ENCODE measurements at places on chromosomes 5 and 9.

- DNase-seq = no peak
Observed at GRCh38 chr5:133259199-133259997, 207.6 kb downstream of the HSPA4 start.

DNA sequence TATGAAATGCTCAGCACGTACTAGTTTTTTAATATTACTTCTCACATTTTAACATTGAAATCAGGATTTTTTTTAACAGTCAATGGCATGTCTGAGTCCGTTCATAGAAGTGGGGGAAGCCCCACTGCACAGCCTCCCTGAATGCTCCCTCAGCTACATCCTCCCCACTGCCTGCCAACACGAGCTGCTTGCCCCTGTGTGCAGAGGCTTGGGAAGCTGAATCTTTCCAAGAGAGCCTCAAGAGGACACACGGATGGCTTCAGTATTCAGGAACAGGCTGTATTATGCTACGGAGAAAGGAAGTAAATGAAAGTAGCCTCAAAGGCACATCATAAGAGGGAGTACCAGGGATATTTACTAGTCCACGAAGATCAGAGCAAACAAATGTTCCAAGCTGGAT, 248.7 kb downstream of the SPOCK1 start:
- DNase-seq = no peak

DNA sequence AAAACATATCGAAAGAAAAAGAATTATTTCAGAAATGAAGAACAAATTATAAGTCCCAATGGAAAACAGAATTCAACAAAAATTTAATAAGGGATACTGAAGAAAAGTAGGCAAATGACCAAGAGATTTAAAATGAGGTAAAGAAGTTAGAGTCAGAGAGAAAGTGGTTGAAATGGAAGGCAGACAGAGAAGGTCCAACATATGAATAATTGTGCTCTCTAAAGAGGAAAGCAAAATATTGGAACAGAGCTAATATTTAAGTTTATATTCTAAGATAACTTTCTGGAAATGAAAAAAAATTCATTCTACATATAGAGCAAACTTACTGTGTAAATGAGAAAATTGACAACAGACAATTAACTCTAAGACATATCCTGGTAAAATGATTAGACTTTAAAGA, 94.1 kb downstream of the PTCH1 start:
- no peak for DNase-seq

- no peak for DNase-seq
Observed at GRCh38 chr5:97627272-97627671, 444.2 kb upstream of the RIOK2 start.

- no peak for DNase-seq
Observed at GRCh38 chr5:172815631-172816030, 18.4 kb upstream of the ERGIC1 start.

GRCh38 chr5:107056278-107056677, 614.5 kb downstream of the EFNA5 start:
- DNase-seq = no peak

DNA sequence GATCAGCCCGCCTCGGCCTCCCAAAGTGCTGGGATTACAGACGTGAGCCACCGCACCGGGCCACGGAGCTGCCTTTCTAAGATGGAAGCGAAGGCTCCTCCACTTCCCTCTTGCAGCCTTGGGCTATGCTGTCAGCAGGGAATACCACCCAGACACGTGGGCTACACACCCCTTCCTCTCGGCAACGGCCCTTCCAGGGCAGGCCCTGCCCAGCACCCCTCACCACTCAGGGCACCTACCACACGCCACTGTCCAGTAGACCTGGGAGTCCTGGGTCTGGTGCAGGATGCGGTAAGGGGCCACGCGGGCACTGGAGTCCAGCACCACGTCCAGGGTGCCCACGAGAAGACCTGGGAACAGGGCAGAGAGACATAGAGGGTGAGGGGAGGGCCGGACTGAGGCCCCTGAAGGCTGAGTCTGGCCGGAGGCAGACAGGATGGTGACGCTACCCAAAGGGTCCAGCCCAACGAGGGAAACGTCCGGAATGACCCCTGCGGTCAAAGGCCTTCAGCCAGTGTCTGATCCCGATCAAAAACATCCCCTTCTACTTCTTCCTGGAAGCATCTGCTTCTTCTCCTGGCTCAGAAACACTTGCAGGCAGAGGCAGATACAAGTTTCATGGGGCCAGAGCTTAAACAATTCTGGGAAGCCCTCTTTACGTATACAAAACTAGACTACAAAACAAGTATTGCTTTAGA, 3.1 kb downstream of the TBC1D9B start:
- DNase-seq = no peak

- DNase-seq = peak; percentile 82
Observed at GRCh38 chr5:133289686-133290367, 238.0 kb downstream of the HSPA4 start.

- no peak for DNase-seq
Observed at GRCh38 chr9:4553951-4554381, 63.7 kb downstream of the SLC1A1 start.

DNA sequence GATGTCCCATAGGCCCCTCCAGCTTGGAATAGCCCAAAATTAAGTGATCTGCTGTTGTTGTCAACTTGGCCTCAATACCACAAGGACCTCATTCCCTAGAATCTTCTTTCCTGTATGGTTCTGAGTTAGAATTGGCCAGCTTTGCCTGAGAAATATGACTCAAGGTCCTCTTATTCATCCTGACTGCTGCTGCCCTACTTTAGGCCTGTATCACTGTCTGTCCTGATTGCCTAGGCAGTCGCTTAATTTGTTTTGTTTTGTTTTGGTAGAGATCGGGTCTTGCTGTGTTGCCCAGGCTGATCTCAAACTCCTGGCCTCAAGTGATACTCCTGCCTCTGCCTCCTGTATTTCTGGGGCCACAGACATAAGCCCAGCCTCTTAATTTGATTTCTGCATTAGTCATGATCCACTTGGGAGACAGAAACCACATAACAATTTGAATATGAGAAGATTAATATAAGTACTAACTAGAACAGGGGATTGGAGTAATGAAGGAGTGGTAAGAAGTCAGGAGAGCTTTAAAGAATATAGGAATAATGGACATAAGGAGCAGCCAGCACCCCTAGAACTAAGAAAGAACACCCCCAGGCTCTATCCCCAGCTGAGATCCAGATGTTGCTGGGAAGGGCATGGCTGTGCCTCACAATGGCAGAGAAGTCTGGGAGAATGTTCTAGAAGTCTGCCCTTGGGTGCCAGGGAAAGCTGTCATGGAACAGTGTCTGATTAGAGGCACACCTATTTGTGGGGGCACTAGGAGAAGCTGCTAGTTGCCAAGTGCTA, 4.6 kb downstream of the TEX53 start:
- no peak for DNase-seq

Measured in COR-L47 (cell line).